ENCODE measurements at places on chromosomes 5 and 9. TPM values are rescaled to one million over a fixed set of nuclear protein-coding genes. Genes with fewer than 3 reads are reported as not detected.

Gene TDRD7
- total RNA-seq = 12.7 TPM

Gene NFIB
- 10.1 TPM for total RNA-seq

Gene SEMA5A
- total RNA-seq = not detected

Gene OR1Q1
- total RNA-seq = not detected

Gene SHOC1
- not detected for total RNA-seq

Gene C9orf153
- not detected for total RNA-seq

Gene RFESD
- 2.1 TPM for total RNA-seq

Gene FAM151B
- total RNA-seq = 1.2 TPM

Gene C9
- total RNA-seq = not detected

Gene FOXD1
- 13.0 TPM for total RNA-seq

Gene ROPN1L
- 2.0 TPM for total RNA-seq

Gene SGCD
- total RNA-seq = 4.5 TPM

Gene CFAP157
- not detected for total RNA-seq

Gene FAM13B
- total RNA-seq = 15.6 TPM

Gene TSSK1B
- not detected for total RNA-seq

Gene KIF12
- 2.0 TPM for total RNA-seq

Gene STOM
- 116 TPM for total RNA-seq

Gene ADGRV1
- total RNA-seq = 1.1 TPM

Gene SAXO1
- total RNA-seq = not detected

Gene CDX1
- total RNA-seq = not detected

Gene RNF130
- 44.7 TPM for total RNA-seq

Gene GPR150
- total RNA-seq = 0.14 TPM

Gene KCNV2
- total RNA-seq = not detected

Gene TEK
- total RNA-seq = 0.12 TPM

All from A549 treated with RU486 at 1 μM for 4 hours (cell line).